ENCODE measurements at places on chromosomes 6 and 20.

DNA sequence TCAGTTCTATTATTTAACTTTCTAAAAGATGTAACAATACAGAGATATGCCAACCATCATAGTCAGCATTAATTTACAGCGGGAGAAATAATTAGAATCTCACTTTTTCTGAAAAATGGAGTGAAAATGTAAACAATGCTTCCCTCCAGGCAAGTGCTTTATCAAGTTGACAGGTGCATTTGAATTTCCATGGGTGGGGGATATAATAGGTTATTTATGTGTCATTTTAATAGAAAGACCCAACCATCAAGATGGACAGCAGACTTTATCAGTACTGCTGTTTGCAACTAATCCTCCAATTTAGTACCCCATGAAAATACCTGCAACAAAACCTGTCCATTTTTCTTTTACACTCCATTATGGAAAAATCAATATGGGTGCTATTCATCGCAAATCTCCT lies 780.1 kb downstream of the TFAP2A start:
- no peak for DNase-seq

DNA sequence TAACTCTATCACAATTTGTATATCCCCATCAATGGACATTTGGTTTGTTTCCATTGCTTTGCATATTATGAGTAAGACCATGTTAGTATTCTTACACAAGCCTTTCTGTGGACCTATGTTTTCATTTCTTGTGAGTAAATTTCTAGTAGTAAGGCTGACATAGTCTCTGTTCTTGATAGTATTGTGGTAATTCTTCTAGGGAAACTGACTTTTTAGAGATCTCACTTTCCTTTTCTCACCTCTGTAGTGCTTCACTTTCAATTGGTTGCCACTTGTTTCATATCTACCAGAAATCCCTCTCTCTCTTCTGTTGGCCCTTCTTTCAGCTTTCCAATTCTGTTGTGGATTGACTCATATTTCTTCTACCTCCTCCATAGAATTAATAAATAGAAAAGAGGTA lies 8.5 kb downstream of the ISM1 start:
- DNase-seq = no peak

DNA sequence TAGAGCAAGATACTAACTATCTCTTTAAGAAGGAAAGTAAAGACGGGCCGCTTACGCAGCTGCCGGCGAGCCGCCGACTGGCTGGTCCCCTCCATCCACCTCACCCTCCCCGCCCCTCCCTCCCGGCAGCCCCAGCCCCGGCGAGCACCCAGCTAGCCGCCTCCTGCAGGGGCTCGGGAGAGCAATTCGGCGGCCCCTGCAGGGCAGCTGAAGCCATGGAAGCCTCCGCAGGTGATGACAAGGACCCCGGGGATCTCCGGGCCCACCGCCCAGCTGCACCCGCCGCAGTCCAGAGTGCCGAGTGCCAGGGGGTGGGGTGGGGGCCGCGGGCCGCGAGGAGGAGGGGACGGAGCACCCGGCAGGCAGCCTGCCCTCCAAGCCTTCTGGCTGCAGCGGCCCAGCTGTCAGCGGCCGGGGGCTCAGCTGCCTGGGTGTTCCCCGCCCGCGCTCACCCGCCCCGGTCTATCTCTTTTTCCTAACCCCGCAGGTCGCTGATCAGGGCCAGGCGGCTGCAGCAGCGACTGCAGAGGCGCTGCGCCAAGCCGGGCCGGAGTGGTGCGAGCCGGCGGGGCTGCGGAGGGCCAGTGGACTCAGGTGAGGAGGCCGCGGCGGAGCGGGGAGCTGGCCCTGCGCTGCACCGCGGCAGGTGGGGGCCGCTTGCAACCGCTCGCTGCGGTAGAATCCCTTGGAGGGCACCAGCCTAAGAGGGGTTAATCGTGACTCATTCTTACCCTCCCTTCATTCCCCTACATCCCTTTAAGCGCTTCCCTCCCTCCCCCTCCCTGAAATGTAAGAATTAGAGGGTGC lies at the start of gene SNPH:
TSS of gene SNPH (plus strand) at position 128 of the 807 bp plus-strand sequence. CDS start 29,946 bp downstream, outside the sequence.
- DNase-seq = peak; percentile 56

DNA sequence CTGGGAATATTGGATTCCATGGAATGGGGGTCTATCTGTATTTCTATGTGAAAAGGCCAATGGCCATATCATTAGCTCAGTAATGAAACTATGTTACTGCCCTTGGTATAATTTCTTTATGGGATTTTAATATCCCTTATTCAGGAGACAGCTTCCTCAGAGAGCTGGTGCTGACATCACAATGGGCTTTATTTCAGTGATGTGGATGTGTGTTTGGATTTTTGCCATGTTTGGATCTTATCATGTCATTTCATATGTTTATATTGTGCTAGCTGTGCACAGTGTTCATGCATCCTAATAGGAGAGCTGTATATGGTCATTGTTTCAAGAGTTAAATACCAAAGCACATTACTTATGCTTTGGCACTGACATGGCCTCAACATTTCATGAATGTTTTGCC lies 806.1 kb upstream of the MAP3K7 start:
- no peak for DNase-seq

GRCh38 chr6:32982084-32982701 lies 13.8 kb downstream of the BRD2 start:
- DNase-seq = no peak

GRCh38 chr6:137820952-137821351 lies 46.1 kb upstream of the TNFAIP3 start:
- no peak for DNase-seq

DNA sequence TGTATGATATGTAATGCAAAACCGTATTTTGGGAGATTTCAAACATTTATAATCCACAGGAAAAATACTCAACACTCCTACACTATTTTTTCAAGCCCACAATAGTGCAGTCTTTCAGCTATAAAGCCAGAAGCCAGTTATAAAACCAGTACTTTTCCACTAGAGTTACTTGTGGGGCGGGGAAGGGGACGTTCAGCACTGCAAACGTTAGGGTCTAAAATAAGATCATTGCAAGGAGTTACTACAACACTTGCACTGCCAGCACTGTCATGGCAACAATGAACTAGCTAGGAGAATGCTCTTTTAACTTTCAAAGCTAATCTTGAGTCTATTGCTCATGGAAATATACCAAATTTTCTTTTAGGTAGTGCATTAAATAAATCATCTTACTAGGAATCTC lies 14.7 kb downstream of the SESN1 start:
- DNase-seq = peak; percentile 47

DNA sequence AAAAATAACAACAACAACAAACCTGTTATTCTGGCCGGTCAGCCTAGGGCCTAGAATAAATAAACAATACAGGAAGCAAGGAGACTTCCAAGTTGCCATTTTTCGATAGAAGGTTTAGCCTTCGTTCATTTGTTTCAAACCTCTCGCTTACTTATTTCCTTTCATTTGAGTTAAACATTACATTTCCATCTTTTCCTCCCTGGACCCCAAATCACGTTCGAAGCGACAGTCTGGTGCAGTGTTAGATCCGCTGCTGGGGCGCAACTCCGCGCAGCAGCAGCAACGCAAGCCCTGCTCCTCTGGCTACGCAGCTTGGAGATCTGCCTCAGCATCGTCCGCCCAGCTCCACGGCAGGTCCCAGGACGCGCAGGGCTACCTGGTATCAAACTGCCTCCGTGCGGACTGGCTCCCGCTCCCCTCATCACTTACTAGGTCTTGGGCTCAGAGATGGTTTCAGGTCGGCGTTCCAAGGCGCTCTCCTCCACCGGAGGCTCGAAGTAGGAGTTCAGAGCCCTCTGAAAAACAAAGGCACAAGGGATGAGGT lies 530 bp downstream of the TDP2 start:
- no peak for DNase-seq

- no peak for DNase-seq
These were observed 177.1 kb upstream of the MAN1A1 start for GRCh38 chr6:119526561-119527230.

- DNase-seq = no peak
These were observed 12.6 kb downstream of the PCMTD2 start for GRCh38 chr20:64268174-64268573.

- no peak for DNase-seq
These were observed 12.4 kb downstream of the PSMF1 start for GRCh38 chr20:1130847-1131246.

GRCh38 chr6:20839630-20840029 lies 305.4 kb downstream of the CDKAL1 start:
- DNase-seq = no peak

GRCh38 chr6:127191716-127192115 lies 73.2 kb downstream of the RSPO3 start:
- no peak for DNase-seq

GRCh38 chr20:43539975-43540672 lies 18.7 kb upstream of the SGK2 start:
- no peak for DNase-seq
